ENCODE measurements at places on chromosomes 7 and 10.

DNA sequence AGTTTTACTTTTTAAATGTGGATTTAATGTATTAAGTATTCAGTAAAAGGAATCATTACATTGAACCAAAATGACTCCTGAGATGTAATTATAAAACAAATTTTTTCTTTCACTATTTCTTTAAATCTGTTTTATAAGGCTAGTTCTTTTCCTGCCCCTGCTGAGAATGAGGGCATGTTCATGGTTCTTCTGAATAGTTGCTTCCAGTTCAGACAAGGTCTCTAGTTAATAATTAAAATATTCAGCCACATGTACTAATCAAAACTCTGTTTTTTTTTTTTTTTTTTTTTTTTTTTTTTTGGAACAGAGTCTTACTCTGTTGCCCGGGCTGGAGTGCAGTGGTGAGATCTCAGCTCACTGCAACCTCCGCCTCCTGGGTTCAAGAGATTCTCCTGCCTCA is 321.2 kb downstream of the DNAJB9 start:
- DNase-seq = no peak

DNA sequence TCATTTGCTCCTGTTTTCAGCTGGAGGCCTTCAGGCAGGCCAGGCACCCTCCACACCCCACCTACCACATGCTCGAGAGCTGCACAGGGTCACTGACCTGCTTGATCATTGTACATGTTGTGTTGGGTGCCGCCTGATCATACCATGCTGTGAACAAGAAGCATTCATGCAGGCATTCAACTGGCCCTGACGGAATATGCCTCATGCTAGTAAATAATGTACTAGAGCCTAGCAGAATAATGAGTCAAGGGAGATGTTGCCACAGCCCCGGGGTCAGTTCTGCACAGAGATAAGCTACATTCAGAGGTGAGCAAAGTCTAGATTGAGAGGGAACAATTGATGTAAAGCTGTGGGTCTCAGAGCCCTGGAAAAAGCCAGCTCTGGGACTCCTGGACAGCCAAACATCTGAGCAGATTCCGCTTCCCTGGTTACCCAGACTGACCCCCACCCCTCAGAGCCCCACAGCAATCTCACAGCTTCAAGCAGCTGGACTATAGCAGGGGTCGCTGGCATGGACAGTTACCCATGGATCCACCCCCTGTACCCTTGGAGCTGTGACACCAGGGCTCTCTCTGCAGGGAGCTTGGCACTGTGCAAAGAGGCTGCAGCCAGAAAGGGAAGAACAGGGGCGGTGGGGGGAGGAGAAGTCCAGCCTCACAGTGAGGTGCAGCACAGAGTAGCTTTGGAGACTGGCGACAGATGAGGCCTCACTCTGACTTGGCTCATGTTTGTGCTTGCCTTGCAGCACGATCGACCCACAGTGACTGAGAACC is 86.6 kb downstream of the FRMPD2 start:
- DNase-seq = no peak

DNA sequence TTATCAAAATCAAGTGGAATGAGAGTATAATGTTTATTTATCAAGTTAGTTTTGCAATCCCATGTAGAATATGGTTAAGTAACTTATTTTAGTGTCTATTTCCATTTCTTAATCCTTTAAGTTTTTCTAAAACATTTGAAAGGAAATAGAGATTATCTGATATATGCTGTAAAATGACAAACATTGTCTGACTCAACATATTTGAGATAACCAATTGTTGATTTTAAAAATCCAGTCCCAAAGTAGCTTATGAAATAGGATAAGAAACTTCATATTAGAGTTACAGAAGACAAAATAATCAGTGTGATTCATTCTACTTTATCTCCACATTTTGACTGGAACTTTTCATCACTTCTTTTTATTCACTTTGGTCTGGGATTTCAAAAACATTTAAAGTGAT is 38.7 kb upstream of the CDK1 start:
- DNase-seq = no peak

DNA sequence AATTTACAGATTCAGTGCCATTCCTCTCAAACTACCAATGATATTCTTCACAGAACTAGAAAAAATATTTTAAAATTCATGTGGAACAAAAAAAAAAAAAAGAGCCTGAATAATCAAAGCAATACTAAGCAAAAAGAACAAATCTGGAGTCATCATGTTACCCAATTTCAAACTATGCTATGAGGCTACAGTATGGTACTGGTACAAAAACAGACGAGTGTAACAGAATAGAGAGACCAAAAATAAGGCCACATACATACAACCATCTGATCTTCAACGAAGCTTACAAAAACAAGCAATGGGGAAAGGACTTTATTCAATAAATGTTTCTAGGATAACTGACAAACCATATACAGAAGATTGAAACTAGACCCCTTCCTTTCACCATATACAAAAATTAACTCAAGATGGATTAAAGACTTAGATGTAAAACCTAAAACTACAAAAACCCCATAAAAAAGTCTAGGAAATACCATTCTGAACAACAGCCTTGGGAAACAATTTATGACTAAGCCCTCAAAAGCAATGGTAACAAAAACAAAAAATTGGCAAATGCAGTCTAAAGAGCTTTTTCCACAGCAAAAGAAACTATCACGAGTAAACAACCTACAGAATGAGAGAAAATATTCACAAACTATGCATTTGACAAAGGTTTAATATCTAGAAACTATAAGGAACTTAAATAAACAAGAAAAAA is 207.7 kb downstream of the PTN start:
- DNase-seq = no peak

DNA sequence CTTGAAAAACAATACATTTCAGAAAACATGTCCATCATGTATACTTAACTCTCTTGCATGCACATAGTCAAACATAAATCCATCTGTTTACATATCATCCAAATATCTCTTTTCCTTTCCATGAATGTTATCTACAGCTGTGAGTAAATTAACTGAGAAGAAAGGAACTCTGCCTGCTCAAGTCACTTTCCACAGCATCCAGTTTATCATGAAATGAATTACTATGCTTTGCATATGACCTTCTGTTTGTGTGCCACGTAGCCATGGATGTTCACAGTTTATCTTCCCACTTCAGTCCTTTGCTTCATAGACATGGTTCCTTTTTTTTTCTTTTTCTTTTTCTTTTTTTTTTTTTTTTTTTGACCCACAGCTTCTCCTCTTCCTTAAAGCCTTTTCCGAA is 39.6 kb downstream of the BZW2 start:
- DNase-seq = no peak

DNA sequence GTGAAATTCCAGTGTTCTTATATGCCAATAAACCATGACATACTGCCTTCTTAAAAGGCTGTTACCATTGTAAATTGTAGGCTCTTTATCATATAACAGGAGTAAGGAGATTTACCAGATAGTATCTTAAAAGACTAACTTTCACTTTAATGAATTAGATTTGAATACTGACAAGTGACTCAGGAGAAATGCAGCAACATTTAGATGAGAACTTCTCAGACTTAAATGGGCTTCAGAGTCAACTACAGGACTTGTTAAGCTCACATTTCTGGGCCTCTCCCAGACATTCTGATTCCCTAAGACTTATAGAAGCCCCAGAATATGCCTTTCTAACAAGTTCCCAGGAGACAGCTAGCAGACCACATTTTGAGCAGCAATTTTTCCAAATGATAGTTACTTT is 466.3 kb downstream of the ARL4A start:
- no peak for DNase-seq

DNA sequence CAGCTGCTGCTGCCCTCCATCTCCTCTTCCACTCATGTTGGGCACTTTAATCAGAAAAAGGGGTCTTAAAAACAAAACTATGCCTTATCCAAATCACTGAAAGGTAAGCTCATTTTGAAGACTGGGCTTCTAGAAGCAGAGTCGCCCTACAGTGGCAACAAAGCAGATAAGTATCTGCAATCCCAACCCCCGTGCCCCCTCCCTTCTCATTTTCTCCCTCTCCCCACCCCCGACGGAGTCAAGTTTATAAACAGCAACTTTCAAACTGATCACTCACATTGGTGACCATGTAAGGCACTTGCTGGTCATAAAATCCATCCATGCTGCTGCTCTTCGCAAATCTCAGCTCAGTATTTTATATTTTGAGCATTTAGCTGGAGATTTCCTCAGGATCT is 738 bp downstream of the ETV1 start:
- DNase-seq = no peak

- DNase-seq = no peak
Observed at GRCh38 chr7:36308031-36308430, 81.6 kb upstream of the ANLN start.

GRCh38 chr7:30921540-30922401 is 10.1 kb downstream of the AQP1 start:
- DNase-seq = no peak

- no peak for DNase-seq
Observed at GRCh38 chr10:3132036-3133025, 40.3 kb downstream of the PITRM1 start.

DNA sequence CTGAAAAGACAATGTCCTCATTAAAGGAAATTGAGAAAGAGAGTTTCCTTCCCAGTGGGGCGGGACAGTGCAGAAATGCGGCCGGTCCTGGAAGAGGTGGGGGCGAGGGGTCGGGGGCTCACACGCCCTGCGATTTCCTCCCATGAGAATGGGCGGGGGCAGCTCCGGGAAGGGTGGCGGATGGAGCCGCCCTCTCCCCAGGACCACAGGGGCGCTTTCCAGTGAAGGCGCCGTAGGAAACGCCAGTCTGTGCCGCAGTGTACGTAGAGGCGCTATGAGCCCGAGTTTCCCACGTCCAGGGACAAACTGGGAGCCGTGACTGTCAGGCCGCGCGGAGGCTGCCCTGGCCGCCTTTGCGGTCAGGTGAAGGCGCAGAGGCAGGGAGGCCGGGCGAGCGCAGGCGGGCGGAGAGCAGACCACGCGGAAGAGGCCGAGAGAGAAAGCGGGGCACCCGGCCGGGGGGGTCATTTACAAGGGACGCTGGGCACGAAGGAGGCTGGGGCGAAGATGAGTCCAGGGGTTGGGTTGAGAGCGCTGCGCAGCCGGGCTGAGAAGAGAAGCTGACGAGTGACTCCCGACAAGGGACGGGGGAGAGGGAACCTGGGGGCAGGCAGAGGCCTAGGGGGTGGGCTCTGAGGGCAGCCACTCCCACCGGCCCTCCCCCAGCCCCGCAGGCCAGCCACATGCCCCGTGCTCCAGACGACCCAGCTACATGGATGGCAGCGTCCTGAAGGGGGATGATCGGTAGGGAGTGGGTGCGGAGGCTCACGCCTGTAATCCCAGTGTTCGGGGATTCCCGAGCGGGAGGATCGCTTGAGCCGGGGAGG is 45.0 kb downstream of the ALOX5 start:
- no peak for DNase-seq

DNA sequence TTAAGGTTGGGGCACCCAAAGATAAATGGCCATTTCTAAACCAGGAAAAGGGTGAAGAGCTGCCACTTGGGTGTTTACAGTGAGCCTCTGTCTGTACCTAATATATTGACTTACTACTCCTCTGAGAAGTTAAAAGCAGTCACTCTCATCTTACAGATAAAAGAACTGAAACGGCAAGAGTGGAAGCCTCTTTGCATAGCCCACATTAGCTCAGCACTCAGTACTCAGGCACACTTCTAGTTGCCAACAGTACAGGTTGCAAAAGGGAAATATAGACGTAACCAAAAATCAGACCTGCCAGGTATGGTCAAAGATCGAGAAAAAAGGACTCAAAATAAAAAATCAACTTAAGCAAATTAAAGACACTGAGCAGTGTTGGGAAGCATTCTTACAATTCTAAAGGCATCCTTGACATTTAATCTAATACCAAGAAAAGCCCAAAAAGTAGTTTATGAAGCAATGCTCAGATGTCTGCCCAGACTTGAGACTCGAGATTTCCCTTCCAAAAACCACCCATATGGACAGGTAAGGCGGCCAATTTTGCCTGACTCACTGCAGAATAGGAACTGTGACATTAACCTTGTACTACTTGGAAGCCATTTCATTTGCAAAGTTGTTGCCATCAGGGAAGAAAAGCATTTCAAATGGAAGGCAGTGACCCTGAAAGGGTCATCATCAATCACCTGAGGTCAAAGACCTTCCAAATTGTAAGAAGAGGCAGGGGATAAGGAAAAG is 139.3 kb downstream of the SLC25A13 start:
- DNase-seq = no peak
